ENCODE measurements at places on chromosomes 16 and 17. TPM values are rescaled to one million over a fixed set of nuclear protein-coding genes. Genes with fewer than 3 reads are reported as not detected.

Gene PIRT
- not detected for total RNA-seq

Gene WBP2
- 15.9 TPM for total RNA-seq

Gene BOLA2B
- 39.6 TPM for total RNA-seq

Gene ZPBP2
- not detected for total RNA-seq

Gene PRR14
- total RNA-seq: 5.0 TPM

Gene ASPHD1
- 1.2 TPM for total RNA-seq

Gene CCL8
- not detected for total RNA-seq

Gene HEATR9
- not detected for total RNA-seq

All from endothelial cell of coronary artery (primary cell).